ENCODE measurements at places on chromosomes 11 and 22.
A peak's percentile ranks its signal among the peaks of the same experiment; 100 is the strongest.

- DNase-seq = no peak
Measured at GRCh38 chr11:98136357-98136756, 884.4 kb upstream of the CNTN5 start.

DNA sequence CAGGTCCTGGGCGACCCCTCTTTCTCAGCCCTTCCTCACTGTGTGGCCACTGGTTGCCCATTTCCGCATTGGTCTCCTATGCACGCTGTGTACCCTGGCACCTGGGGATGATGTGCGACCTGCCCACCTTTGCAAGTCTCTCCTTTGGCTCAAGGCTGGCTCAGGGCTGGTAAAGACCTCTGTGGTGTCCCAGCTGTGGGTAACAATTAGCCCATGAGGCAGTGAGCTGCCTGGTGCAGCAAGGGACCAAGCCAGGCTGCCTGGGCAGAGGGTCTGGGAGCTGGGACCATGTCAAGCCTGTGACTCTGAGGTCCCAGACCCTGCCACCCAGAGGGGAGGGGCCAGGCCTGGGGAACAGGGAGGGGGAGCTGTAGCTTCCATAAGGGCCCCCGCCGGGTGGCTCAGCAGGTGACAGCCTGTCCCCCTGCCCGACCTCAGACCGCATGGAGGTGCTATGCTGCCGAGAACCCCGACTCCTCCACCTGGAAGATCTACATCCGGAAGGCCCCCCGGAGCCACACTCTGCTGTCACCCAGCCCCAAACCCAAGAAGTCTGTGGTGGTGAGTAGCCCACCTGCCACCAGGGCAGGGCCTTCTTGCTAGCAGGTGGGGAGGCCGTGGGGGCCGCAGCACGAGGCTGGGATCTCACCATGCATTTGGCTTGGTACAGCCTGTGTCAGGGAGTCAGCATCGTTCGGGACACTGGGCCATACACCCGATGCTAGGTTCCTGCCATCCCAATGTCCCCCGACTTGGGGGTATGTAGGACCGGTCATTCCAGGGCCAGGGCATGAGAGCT, 112.5 kb downstream of the KCNQ1OT1 start:
- peak; percentile 50 for DNase-seq

GRCh38 chr11:114326776-114327175, 30.6 kb downstream of the NNMT start:
- no peak for DNase-seq

DNA sequence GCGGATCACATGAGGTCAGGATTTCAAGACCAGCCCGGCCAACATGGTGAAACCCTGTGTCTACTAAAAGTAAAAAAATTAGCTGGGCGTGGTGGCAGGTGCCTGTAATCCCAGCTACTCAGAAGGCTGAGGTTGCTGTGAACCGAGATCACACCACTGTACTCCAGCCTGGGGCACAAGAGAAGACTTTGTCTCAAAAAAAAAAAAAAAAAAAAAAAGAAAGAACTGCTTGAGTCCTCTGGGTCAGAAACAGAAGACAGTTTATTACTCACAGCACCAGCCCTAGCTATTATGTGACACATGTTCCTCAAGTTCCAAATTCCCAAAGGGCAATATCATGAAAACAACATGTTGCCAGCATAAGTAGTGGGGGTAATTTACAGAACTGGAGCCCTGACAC, 1014.1 kb upstream of the RAG2 start:
- DNase-seq = peak; percentile 76

DNA sequence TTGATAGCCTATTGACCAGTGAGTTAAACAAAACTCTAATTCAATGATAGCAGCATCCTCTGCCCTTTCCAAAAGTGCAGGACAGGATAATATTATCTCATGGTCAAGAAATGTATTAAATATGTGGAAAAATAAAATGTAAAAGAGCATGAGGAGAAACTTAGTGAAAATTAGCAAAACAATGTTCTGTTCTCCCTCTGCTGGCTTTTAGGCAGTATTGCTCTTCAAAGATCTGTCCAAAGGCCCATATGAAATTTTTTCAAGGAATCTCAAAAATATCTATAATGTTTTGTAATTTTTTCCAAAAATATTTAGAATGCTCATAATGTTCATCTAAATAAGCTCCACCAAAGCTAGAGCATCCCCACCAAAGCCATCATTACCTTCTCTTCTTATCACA, 8.3 kb upstream of the ARL14EP start:
- no peak for DNase-seq
